Stimulated activated CD4-positive, alpha-beta T cell treated with anti-CD3 and anti-CD28 coated beads, Interleukin-4, amount 100 ng/mL, for 1 hour (primary cell): ENCODE measurements at places on chromosomes 11 and 22.

DNA sequence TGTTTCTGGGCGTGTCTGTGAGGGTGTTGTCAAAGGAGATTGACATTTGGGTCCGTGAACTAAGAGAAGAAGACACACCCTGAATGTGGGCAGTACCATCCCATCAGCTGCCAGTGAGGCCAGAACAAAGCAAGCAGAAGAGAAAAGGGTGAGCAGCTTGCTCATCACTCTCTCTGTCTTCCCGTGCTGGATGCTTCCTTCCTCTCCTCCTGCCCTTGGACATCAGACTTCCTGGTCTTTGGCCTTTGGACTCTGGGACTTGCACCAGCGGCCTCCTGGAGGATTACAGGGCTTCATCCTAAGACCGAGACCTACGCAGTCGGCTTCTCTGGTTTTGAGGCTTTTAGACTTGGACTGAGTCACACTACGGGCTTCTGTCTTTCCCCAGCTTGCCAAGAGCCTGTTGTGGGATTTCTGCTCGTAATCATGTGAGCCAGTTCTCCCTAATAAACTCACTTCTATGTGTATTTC lies 18.8 kb downstream of the APOL2 start:
- no peak for DNase-seq

GRCh38 chr11:2675540-2675939 lies 24.3 kb downstream of the KCNQ1OT1 start:
- DNase-seq: no peak

DNA sequence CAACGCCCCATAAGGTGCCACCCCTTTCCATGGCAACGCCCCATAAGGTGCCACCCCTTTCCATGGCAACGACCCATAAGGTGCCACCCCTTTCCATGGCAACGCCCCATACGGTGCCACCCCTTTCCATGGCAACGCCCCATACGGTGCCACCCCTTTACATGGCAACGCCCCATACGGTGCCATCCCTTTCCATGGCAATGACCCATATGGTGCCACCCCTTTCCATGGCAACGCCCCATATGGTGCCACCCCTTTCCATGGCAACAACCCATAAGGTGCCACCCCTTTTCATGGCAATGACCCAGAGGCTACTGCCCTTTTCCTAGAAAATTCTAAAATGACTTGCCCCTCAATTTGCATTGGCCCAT lies 72.1 kb downstream of the BRD1 start:
- DNase-seq: no peak

DNA sequence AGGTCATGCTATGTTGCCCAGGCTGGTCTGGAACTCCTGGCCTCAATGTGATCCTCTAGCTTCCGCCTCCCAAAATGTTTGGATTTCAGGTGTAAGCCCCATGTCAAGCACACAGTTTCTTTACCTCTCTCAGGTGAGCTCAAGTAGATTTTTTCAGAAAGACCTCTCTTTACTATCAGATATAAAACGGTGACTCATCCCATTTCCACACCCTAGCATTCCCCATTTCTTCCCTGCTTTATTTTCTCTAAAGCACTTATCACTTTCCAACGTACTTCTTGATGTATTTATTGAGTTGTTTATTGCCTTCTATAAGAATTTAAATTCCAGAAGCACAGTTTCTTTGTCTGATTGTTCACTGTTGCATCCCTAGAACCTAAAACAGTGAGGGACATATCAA lies 3.7 kb downstream of the TSG101 start:
- no peak for DNase-seq

DNA sequence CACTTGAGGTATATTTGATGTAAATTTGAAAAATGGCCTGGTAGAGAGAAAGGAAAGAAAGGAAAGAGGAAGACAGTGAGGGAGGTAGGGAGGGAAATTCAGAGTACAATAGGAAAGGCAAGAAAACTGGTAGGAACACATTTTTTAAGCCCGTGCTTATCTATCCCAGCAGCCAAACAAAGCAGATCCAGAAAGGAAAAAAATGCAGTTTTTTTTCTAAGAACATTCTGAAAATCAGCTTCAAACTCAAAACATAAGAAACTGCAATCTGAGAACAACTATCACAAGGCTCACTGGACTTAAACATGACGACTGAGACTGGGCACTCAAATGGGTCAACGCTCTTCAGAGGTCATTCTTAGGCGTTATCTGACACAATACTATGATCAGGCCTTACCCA lies 408.3 kb upstream of the DDI1 start:
- no peak for DNase-seq
